ENCODE measurements at places on chromosomes 1 and 21.

DNA sequence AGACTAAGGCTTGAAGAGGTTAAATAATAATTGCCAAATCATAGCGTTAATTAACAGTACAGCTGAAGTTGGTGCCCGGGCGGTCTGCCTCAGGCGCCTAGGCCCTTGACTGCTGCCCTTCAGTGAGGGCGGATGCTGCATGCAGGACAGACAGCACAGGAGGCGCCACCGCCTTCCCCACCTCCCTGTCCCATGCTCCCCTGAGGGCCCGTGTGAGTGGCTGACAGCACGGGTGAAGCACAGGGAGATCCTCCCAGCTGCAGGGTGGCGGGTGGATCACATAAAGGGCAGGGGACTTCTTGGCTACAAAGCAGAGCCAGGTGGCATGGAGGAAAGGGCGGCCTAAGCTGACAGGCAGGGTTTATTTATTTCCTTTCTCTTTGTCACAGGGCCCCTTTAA lies 49.1 kb downstream of the DDX20 start:
- DNase-seq = peak; percentile 71

GRCh38 chr1:199834711-199835110 lies 192.8 kb upstream of the NR5A2 start:
- no peak for DNase-seq

DNA sequence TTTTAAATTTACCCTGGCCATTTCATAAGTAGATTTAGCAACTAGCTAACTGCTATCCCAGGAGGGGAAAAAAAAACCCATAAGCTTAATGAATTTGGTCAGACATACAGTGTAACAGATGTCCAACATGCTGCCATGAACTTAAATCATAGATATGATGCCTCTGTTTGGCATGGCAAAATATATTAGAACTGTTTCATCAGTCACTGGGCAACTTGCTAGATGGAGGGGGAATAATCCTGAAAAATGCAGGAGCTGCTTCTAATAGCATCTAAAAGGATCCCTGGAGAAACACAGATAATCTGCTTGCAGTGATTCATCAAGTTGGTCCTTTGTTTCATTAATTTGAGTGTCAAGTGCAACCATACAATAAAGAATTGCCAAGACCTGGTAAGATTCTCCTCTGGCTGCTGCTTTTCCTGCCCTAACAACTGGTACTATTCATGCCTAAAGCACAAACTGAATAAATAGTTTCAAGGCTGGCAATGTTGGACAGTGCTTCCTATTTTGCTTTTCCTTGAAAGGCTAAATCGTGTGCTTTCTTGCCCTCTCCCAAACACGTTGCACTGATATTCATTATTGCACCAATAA lies 1.5 kb upstream of the ST6GALNAC5 start:
- DNase-seq = no peak

DNA sequence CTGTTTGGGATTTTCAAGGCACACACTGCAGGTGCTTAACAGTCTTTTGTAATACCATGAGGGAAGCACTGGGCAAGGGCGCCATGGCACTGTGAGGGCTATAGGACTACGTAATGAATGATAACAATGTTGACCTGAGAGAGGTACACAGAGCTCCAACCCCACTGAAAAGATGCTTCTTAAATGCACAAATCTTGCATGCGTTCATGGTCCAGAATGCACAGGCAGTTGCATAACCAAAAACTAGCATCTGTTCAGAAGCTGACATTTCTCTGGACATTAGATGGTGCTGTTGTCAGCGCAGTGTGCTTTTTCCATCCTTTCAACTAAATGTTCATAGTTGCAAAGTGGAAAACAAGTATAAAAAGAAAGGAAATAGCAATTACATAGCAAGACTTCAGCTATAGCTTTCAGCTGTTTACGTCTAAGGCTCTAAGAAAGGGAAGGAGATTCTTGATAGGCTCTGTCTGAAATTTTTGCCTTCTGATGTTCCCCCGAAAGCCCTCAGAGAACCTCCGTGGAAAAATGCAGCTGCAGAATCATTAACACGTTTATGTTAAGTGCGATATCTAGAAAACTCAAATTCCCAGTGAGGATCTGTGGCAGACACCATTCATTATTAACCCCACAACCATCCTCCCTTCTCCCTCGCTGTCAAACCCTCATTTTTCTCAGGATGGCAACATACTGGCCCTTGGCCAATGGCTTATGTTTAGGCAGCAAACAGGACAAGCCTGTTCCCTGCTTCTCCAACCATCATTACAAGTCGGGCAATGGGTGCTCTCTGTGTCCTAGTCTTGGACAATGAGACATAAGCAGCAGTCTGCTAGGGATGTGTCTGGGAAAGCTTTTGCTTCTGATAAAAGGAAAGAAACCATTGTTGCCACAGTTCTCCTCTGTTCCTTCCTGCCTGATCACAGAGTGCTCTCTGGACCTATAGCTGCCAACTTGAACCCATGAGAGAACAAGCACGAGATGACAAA lies 8.2 kb upstream of the TARBP1 start:
- peak; percentile 32 for DNase-seq

- peak; percentile 12 for DNase-seq
Measured at GRCh38 chr1:151326619-151327222, 495 bp downstream of the PI4KB start.

DNA sequence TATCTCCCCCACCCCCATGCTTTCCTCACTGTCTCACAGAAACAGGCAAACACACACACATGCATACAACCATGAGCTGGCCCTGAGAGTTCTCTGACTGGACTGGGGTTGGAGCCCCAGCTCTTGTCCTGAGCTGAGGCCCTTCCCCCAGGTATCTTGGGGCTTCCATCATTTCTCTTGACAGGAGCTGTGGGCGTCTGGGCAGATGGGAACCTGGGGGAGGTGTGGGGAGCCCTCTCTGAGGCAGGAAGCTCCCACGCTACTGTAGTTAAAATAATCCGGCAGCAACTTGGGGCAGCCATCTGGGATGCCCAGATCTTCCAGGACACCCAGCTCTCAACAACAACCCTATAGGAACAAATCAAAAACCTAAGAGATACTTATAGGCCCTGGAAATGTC lies 2.7 kb upstream of the KIF21B start:
- no peak for DNase-seq

- no peak for DNase-seq
Measured at GRCh38 chr1:44375547-44375946, 20.5 kb upstream of the ERI3 start.

DNA sequence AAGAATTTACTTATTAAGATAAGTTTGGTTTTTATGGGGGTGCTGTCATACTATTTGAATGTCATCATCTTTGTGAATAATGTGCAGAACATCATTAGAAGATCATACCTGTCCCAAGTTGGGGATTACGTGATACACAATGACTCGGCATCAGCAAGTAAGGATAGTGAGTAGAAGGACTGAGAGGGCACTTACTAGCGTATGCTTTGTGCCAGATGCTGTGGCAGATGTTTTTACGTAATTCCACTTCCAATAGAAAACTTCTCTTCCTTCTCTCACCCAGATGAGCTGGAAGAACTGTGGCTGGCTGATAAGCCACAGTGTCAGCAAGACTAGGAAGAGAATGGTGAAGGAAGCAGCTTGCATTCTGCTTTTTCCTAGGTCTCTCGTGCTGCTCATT lies 28.1 kb upstream of the TGFB2 start:
- no peak for DNase-seq

DNA sequence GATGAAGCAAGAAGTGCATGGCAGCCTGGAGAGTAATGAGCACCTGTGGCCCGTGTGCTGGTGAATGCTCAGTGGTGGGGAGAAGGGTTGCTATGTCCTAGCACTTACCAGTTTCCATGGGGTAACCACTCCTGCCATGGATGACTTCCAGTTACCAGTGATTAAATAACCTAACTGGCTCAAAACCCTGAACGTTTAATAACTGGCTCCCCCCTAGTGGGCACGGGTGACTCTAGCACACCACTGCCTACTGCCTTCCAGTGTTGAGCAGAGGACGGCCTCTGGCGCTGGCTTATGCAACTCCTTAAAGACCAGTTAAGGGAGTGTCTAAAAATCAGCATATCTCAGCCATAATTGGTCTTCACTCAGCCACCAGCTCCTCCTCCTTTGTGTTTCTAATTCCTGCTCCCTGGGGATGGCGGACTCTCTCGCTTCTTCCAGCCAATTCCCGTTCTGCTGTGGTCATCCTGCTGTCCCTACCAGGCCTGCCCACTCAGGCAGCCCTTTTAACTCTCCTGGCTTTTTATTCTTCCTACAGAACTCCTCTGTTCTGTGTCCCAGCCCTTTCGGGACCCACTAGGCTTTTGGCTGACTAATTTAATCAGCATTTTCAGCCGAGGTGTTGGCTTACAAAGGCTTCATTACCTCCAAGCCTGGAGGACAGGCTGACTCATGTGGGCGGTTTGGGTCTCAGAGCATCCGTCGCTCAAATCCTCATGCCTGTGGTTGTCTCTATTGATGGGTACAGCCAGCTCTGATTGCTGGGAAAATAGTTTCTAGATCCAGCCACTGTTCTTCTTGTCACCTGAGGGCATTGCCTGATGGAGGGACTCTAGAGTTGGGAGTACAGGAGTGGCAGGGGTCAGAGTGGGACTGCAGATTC lies 332.4 kb downstream of the CAMTA1 start:
- peak; percentile 63 for DNase-seq

DNA sequence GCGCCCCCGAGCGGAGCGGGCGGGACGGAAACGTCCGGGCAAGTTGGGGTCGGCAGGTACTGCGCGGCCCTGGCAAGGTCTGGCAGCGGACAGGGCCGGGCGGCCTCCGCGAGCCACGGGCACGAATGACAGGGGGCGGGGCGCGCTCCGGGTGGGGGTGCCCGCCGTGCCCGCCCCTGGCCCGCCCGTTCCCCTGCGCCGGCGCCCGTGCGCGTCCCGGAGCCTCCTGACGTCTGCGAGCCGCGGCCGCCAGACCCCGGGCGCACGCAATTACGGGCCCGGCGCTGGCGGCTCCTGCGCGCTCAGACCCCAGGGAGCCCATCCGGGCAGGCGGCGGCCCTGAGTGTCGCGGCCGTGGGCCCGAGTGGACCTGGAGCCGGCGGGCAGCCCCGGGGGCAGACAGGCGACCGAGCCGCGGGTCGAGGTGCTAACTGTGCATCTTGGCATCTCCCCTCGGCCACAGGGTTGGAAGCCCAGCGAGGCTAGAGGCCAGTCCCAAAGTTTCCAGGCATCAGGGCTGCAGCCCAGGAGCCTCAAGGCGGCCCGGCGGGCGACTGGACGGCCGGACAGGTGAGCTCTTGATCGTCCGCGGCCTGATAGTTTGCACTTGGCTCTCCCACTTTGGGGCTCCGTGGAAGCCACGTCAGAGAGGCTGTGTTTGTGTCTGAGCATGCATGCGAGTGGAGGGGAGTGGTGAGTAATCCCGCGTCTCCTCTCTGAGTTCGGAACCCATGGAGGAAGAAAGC lies 918 bp downstream of the MIB2 start:
- no peak for DNase-seq

- no peak for DNase-seq
Measured at GRCh38 chr1:221766210-221766609, 24.3 kb upstream of the DUSP10 start.

GRCh38 chr21:31342348-31342747 lies 1.7 kb downstream of the TIAM1 start:
- no peak for DNase-seq

- no peak for DNase-seq
Measured at GRCh38 chr1:210587566-210587965, 258.9 kb downstream of the HHAT start.

DNA sequence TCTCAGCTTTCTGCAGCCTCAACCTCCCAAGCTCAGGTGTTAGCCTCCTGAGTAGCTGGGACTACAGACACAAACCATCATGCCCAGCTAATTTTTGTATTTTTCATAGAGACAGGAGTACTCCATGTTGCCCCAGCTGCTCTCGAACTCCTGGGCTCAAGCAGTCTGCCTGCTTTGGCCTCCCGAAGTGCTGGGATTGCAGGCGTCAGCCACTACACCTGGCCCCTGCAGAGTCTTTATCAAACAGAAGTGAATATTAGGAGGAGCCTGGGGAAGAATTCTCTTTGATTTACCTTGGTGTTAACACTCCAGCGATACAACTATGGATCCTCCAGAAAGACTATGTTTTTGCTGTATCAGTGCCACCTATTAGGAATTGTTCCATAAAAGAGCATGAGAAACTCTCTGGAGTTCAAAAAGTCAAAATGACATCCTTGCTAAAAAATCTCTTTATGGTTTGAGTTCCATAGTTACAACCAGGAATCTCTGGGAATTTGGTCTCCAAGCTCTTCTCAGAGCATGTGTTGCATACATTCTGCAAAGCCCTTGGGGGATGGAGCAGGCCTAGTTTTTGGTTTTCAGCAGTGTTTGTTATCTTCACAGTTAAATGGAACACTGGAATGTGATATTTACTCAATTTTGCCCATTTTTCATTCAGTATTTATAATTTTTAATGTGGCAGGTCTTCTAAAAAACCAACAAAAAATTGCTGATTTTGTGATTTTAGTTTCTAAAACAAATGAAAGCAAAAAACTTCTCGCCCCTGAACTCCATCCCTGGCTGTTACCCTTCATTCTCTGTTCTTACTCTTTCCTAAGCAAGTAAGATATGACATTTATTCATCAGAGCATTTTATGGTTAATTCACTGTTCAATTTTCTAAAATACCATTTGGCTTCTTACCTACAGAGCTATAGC lies 77.3 kb downstream of the OLFML2B start:
- DNase-seq = no peak

DNA sequence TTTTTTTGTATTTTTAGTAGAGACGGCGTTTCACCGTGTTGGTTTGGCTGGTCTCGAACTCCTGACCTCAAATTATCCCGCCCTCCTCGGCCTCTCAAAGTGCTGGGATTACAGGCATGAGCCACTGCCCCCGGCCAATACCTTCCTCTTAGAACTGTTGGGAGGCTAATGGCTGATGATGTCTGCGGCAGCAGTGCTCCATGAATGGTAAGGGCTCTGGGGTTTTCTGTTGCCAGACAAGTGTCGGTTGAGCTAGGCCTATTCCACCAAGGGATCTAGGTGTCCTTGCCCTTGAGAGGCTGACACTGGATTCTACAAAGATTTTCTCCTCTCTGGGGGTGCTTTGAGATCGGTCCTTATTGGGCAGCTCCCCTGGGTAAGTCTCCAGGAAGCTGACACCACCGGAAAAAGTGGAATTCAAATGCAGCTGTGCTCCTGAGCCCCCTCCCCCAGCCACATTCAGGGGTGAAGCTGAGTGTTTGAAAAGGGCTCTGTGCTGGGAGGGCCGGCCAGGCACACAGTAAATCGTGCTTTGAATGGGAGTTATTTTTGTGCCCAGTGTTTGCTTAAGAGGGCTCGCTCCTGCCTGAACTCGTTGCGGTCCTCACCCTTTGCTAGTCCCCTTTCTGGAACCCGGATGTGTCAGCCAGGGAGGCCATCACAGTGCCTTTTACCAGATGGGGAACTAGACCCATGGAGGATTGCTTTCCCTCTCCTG lies 5.2 kb downstream of the SOX13 start:
- peak; percentile 43 for DNase-seq

GRCh38 chr1:33150522-33150921 lies 31.3 kb downstream of the TRIM62 start:
- no peak for DNase-seq
